ENCODE measurements at places on chromosomes 4 and X. TPM values are rescaled to one million over a fixed set of nuclear protein-coding genes. Genes with fewer than 3 reads are reported as not detected.

Gene AFM
- not detected for total RNA-seq

Gene P2RY10
- not detected for total RNA-seq

Gene FHDC1
- under 0.01 TPM for total RNA-seq

Gene IGBP1
- 87.1 TPM for total RNA-seq

Gene LEF1
- total RNA-seq, result 0.56 TPM

Gene ADH1C
- total RNA-seq, result not detected

Gene APLN
- under 0.01 TPM for total RNA-seq

Gene GPR173
- total RNA-seq, result 1.1 TPM

Gene MAEA
- total RNA-seq, result 77.2 TPM

Gene LRPAP1
- 114 TPM for total RNA-seq

Gene GIMD1
- not detected for total RNA-seq

Gene QDPR
- 10.4 TPM for total RNA-seq

Gene KLHL13
- total RNA-seq, result 13.6 TPM

Gene KLHL4
- 1.7 TPM for total RNA-seq

Gene MAGEC3
- not detected for total RNA-seq

Gene RADX
- 2.2 TPM for total RNA-seq

Gene BRS3
- not detected for total RNA-seq

Gene C4orf50
- total RNA-seq, result not detected

Gene MAGEC2
- total RNA-seq, result not detected

Data from IMR-90 (cell line).